ENCODE measurements at places on chromosomes 16 and 17.

- DNase-seq = no peak
Observed at GRCh38 chr17:76485569-76485968, 15.7 kb downstream of the RHBDF2 start.

DNA sequence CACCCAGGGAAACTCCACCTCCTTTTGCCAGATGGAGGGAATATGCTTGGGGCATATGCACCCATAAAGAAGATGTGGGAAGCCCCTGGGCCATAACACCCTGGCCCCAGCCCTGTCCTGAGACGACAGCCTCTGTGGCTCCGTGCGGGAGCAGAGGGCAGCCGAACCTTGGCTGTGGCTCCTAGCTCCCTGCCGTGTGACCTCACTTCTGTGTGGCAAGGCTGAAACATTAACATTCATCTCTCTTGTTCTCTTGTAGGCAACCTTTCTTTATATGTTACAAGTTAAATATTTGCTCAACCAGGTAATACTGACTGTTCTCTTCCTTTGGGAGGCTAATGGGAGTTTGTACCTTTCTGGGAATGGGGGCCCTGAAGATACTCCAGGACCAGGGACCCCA is 17.5 kb downstream of the SLC47A1 start:
- no peak for DNase-seq

GRCh38 chr17:1796800-1797199 is 32.9 kb downstream of the SMYD4 start:
- no peak for DNase-seq

GRCh38 chr16:85227084-85227945 is 115.0 kb upstream of the CIBAR2 start:
- no peak for DNase-seq

DNA sequence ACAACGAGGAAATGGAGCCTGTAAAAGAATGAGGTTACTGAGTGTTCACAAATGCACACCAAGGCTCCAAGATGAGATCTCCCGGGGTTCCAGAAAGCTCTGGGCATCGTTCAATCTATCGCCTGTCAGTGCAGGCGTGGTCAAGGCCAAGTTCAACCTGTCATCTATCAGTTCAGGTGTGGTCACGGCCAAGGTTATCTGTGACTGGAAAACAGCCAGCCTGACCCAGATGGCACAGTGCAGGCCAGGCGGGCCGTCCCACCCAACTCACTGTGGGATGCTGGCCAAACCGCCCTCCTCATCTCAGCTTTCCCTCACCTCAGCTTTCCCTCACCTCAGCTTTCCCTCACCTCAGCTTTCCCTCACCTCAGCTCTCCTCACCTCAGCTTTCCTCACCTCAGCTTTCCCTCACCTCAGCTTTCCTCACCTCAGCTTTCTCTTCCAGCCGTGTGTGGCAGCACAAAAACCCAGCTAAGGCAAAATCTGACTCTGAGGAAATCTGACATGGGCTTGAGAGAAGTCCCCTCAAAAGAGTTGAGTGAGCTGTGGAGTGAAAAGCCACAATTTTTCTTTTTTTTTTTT is 2.4 kb downstream of the CHMP1A start:
- no peak for DNase-seq

- no peak for DNase-seq
Observed at GRCh38 chr17:64015447-64015846, 5.0 kb downstream of the ICAM2 start.

- DNase-seq = no peak
Observed at GRCh38 chr16:51151961-51152663, 1.0 kb upstream of the SALL1 start.

DNA sequence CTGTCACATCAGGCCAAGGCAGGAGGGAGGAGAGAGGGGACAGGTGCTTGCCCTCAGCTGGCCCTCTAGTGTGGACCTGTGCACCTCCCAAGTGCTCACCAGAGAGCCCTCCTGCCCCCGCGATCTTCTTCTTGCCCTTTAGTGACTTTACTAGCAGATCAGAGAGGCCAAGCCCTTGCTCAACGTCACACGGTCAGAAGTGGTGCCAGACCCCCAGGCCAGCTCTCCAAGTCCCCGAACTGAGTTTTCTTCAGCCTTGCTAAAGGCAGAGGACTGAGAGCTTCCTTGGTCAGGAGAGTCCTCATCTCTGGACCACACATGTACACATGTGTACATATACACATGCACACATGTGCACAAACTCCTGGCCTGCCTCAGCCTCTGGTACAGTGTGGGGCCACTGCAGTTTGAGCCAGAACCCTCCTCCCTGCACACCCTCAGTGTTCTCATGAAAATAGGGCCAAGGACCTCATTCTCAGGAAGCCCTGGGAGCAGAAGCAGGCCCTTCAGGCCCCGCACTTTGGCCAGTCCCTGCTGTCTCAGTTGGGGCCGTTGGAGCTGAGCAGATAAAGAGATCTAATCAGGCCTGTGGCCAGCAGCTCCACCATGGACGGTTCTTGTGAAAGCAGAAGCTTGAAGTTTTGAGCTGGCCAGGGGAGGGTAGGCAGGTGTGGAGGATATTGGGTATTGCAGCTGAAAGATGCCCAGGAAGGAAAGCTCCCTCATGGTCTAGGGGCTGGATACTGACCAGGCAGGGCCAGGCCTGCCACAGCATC is 7.4 kb upstream of the EPX start:
- no peak for DNase-seq

GRCh38 chr17:63450551-63450950 is 4.4 kb upstream of the CYB561 start:
- DNase-seq = no peak

DNA sequence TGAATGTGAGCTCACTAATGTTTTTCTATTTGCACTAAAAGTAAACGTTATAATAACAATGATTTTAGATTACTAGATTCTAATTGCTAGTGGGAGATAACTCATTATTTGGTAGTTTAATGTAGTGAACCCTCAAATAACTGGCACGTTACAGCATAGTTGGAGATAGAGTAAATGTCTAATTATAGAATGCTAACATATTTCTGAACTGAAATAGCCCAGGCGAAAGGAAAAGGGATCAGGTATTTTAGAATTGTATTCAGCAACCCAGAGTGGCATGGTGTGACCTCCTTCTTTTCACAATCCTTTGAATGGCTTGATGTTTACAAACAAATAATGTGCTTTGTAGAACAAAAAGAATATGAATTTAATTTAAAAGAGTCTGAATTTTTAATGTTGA is 1221.2 kb downstream of the CDH8 start:
- no peak for DNase-seq

DNA sequence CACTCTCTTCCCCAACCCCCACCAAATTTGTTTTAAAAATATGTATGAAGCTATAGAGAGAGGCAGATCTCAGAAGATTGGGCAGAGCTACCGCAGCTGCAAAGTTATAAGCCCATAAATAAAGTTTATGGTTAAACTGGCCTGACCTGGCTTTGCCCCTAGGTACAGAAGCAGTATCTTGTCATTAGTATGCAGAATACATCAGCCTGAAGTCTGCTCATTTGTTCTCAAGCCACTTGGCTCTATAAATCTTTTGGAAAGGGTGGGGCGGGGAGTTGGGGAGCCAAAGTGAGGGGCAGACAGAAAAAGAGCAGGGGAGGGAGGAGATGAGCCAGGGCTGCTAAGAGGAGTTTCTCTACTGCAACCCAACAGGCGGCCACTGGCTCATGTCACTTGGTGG is 113.2 kb downstream of the SOX9 start:
- DNase-seq = no peak

GRCh38 chr17:67246653-67247415 is 1.8 kb upstream of the HELZ start:
- DNase-seq = peak; percentile 90

- no peak for DNase-seq
Observed at GRCh38 chr17:42118545-42118944, 2.6 kb downstream of the KAT2A start.

- no peak for DNase-seq
Observed at GRCh38 chr17:5513628-5514027, 27.3 kb downstream of the MIS12 start.

DNA sequence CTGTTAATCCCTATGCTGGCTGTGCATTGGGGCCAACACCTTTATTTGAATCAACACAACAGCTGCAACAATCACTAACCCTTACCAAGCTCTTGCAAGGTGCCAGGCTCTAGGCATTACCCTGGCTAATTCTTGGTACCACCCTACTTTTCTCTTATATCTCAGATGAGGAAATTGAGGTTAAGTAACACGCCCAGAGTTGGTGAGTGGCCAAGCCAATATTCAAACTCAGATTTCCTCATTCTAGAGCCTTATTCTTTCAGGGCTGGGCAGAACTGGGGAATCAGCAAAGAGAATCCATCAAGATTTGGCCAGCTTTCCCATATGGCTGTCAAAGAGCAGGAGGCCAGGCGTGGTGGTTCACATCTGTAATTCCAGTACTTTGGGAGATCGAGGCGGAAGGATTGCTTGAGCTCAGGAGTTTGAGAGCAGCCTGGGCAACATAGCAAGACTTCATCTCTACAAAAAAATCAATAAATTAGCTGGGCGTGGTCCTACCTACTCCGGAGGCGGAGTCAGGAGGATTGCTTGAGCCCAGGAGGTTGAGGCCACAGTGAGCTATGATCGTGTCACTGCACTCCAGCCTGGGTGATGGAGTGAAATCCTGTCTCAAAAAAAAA is 23.7 kb downstream of the ARSG start:
- no peak for DNase-seq

DNA sequence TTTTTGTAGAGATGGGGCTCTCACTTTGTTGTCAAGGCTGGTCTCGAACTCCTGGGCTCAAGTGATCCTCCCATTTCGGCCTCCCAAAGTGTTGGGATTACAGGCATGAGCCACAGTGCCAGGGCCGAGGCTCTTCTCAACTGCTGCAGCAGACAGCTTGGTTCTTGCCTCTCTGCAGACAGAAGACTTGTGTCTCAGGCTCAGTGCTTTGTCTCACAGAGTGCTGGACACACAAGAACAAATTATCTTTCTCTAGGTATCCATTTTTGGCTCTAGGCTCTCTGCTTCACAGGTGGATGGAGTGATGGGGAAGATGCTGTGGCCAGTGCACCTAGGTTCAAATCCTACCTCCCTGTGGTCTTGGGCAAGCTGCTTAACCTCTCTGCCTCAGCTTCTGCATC is 80.8 kb upstream of the RNU2-1 start:
- DNase-seq = no peak

- no peak for DNase-seq
Observed at GRCh38 chr16:58493756-58494431, 6.0 kb upstream of the NDRG4 start.

- no peak for DNase-seq
Observed at GRCh38 chr16:79154086-79154485, 446.5 kb downstream of the MAF start.

DNA sequence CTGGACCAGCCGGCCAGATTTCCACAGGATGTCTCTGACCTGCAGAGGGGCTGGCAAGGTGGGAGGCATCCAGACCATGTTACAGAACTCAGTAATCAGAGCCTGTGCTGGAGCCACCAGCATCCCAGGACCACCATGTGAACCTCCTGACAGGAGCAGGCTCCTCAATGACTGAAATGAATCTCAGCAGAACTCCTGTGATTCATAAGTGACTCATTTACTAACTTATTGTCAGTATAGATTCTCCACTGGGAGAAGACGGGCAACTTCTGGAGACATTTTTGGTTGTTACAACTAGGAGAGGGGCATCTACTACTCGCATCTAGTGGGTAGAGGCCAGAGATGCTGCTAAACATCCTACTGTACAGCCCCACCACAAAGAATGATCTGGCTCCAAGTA is 3.1 kb upstream of the WWOX start:
- DNase-seq = no peak

DNA sequence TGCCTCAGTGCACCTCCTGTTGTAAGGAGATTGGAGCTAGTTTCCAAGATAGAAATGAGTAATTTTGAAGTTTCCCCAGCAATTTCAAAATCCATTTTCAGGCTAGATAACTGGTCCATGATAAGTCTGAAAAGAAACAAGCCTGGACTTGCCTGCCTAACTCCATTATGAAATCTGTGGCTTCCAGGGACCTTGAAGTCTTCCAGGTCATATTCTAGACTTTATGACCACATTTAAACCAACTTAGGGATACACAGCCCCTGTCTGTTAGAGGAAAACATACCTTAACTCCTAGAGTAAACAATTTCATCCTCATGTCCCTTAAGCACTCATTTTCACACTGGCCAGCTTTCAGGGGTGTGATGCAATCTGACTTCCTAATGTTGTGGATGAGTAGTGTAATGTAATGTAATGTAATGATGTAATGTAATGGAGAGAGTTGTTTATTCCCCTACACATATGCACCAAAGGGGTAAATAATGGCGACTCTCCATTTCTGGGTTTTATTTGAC is 96.7 kb upstream of the FAM20A start:
- DNase-seq = no peak

DNA sequence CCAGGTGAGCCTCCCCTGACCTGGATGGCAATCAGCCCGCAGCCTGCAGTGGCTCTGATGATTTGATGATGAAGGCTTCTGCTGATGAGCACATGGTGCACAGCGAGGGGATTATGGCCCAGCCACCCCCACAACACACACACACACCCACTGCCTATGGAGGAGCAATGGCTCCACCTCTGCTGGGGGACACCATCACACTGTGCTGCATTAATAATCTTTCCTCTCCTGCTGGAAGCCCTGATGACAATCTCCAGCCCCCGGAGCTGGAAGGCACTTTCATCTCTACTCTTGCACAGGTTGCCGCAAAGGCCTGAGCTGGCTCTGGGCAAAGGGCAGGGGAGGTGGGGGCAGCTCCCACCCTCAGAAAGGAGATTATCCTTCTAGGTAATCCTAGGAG is 79.9 kb downstream of the PLXDC1 start:
- no peak for DNase-seq

GRCh38 chr17:79479876-79480275 is 131.0 kb downstream of the RBFOX3 start:
- DNase-seq = no peak

GRCh38 chr17:56424543-56425044 is 168.9 kb upstream of the NOG start:
- DNase-seq = no peak

DNA sequence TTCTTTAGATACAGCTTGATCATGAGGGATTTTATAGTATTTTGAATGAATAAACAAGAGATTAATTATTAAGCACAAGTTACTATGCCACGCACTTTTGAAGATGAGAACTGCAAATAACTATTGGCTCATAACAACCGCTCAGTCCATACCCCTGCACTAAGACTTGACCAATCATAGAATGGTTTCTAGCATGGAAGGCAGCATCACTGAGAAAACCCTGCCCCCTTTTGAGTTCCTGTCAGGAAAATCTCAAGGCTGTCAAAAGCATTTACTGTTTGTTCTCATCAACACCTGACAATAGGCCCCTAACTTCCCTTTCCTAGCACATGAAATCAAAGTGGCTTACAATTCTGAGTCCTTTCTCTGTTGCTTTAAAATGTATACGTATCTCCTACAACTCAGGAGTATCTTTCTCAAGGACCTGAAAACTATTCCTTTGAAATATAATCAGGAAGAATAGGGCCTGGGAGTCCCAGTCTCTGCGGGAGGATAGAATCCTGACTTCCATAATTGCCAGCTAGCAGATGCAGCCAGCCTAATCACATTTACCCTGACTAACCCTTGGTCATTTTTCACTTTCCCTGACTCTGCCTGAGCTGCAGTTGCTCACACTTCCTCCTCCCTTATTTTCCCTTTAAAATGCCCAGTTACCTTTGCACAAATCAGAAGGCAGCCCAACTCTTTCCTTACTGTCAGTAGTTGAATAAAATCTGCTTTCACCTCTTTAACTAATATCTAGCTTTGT is 9.1 kb upstream of the MMD start:
- no peak for DNase-seq
